T-cell (primary cell): ENCODE measurements at places on chromosomes 16 and 17. TPM values are rescaled to one million over a fixed set of nuclear protein-coding genes. Genes with fewer than 3 reads are reported as not detected.
A peak's percentile ranks its signal among the peaks of the same experiment; 100 is the strongest.

The EFNB3 gene
- 0.07 TPM for total RNA-seq

GRCh38 chr16:16869746-16870145, 490.8 kb downstream of the NPIPA7 start:
- no peak for DNase-seq
- H3K4me1 ChIP-seq: no peaks in the 10 kb centered on the region
- H3K36me3 ChIP-seq: no peaks in the 10 kb centered on the region
- H3K27ac ChIP-seq: no peak overlapping the region
- H3K27me3 ChIP-seq: peaks cover 7% of the 10 kb centered on the region

DNA sequence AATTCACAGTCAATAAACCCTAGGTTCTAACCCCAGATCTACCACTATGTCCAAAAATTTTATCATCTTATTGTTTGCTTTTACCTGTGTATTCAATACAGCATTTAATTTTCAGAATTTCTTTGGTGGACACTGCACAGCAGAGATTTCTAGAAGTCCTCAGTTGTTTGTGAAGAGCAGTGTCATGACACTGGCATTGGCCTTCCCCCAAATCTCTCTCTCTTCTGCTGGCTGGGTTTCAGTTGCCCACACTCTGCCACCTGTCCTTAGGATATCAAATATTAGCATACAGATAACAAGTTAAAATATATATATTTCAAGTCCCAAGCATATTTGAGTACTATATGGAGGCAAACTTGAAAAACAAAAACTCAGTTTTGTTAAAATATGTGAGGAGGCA, 2.0 kb upstream of the THUMPD1 start:
- peaks cover 3% of the 10 kb centered on the region for H3K36me3 ChIP-seq
- no peaks in the 10 kb centered on the region for H3K27me3 ChIP-seq
- H3K4me3 ChIP-seq: no peak overlapping the region
- peaks cover 10% of the 10 kb centered on the region for H3K4me1 ChIP-seq

GRCh38 chr17:57915544-57915943, 39.7 kb downstream of the CUEDC1 start:
- no peak overlapping the region for H3K4me3 ChIP-seq
- DNase-seq: no peak
- H3K27me3 ChIP-seq: no peaks in the 10 kb centered on the region
- H3K27ac ChIP-seq: no peak overlapping the region
- H3K36me3 ChIP-seq: no peaks in the 10 kb centered on the region

- H3K27ac ChIP-seq: no peak overlapping the region
- H3K4me3 ChIP-seq: no peak overlapping the region
- H3K36me3 ChIP-seq: no peaks in the 10 kb centered on the region
- DNase-seq: no peak
- H3K27me3 ChIP-seq: no peaks in the 10 kb centered on the region
These were observed 135.1 kb downstream of the PRKCA start for GRCh38 chr17:66437476-66438026.

The TNFSF13 gene
- 5.6 TPM for total RNA-seq

The TRIM65 gene
- total RNA-seq: 45.9 TPM

DNA sequence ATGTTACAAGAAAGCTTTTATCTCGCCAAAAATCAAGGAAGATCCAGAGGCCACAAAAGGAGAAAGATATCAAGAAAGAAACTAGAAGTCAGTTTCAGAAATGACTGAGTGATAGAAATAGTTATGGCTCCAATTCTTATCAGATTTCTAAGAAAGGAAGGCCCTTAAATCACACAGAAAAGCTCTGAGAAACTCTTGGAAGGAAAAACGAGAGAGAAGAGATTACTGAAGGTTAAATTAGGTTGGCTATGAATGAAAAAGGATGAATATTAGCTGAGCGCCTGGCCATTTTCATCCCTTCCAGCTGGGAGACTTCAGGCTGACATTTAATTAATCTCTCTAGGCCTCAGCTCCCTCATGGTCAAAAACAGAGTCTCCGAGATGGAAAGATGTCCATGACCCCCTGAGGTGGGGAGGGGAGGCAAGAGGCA, 72.3 kb downstream of the CYTH1 start:
- DNase-seq: no peak
- H3K36me3 ChIP-seq: peaks cover 14% of the 10 kb centered on the region
- peaks cover 54% of the 10 kb centered on the region for H3K4me1 ChIP-seq
- H3K4me3 ChIP-seq: no peak overlapping the region
- H3K27ac ChIP-seq: peak overlapping the region; percentile 51

The ACSM3 gene
- 6.4 TPM for total RNA-seq

GRCh38 chr16:70480127-70481105, 26.0 kb downstream of the FCSK start:
- H3K36me3 ChIP-seq: peaks cover 66% of the 10 kb centered on the region
- H3K27ac ChIP-seq: no peak overlapping the region
- no peak for DNase-seq
- no peaks in the 10 kb centered on the region for H3K27me3 ChIP-seq
- H3K4me1 ChIP-seq: peaks cover 11% of the 10 kb centered on the region

DNA sequence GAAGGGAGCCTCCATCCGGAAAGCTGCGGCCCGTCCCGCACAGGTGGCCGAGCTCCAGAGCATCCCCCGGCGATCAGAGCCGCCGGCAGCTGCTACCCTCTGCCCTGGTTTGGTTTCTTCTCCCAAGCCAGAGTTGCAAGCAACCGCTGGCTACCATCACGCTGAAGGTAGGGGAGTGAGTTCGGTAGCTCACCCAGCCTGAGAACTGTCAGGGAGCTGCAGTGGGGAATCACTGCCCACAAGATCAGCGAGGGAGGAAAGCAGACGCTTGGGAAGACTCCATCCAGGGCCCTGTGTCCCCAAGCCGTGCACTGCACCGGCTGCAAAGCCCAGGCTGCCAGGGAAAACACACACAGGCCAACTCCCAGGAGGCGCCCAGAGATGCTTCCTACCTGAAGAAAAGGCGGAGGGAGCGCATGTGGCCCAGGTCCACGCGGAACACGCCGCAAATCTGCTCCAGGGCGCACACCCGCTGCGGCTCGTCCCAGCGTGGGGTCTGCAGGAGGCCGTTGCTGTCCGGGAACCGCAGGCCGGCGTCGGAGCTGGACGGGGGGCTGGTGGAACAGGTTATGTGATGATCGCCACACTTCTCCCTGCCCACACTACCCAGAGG, 83.3 kb downstream of the TBC1D16 start:
- H3K36me3 ChIP-seq: no peaks in the 10 kb centered on the region
- no peak overlapping the region for H3K4me3 ChIP-seq
- H3K27me3 ChIP-seq: no peaks in the 10 kb centered on the region
- no peaks in the 10 kb centered on the region for H3K4me1 ChIP-seq

GRCh38 chr16:54946909-54947308, 16.2 kb downstream of the IRX5 start:
- no peaks in the 10 kb centered on the region for H3K36me3 ChIP-seq
- H3K4me3 ChIP-seq: no peak overlapping the region
- peaks cover 15% of the 10 kb centered on the region for H3K27me3 ChIP-seq
- no peak for DNase-seq

GRCh38 chr17:74339537-74340195, 13.6 kb downstream of the KIF19 start:
- H3K27ac ChIP-seq: no peak overlapping the region
- DNase-seq: no peak
- H3K4me1 ChIP-seq: no peaks in the 10 kb centered on the region
- no peaks in the 10 kb centered on the region for H3K36me3 ChIP-seq

GRCh38 chr17:357644-358043, 5.0 kb upstream of the RPH3AL start:
- no peak overlapping the region for H3K27ac ChIP-seq
- H3K36me3 ChIP-seq: no peaks in the 10 kb centered on the region
- DNase-seq: no peak
- no peaks in the 10 kb centered on the region for H3K4me1 ChIP-seq
- no peak overlapping the region for H3K4me3 ChIP-seq
- no peaks in the 10 kb centered on the region for H3K27me3 ChIP-seq

DNA sequence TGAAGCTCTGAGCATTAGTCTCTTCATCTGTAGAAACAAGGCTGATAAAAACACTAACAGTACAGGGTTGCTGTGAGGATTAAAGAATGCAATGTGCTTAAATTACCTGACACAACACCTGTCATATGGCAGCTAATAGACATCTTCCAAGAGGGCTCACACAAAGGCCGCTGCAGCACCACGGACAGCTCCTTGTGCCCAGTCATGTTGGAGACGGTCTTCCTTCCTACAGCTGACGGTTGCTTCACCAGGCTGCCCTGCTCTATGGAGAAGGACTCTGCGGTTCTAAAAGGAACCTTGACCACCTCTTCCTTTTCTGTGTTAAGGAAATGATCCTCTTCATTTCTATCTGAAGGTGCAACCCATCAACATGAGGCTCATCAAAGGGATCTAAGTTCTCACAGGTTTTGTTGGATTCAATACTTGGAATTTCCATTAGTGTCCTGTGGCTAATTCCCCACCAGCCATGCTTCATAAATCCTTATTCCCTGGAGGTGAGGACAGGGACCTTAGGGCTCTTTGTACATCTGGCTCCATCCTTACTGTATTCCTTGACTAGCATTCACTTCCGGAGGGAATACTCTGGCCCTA, 138.9 kb upstream of the CES5A start:
- peaks cover 9% of the 10 kb centered on the region for H3K27me3 ChIP-seq
- no peak for DNase-seq
- no peaks in the 10 kb centered on the region for H3K36me3 ChIP-seq
- H3K4me1 ChIP-seq: no peaks in the 10 kb centered on the region
- H3K4me3 ChIP-seq: no peak overlapping the region

DNA sequence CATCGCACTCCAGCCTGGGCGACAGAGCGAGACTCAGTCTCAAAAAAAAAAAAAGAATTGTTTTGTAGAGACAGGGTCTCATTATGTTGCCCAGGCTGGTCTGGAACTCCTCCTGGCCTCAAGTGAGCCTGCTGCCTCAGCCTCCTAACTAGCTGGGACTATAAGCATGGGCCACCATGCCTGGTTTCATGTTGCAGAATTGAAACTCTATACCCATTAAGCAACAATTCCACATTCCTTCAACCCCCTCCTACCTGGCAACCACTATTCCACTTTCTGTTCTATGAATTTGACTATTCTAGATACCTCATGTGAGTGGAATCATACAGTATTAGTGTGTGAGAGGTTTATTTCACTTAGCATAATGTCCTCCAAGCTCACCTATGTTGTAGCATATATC, 24.5 kb downstream of the RNF135 start:
- no peak overlapping the region for H3K4me3 ChIP-seq
- no peak for DNase-seq
- peaks cover 26% of the 10 kb centered on the region for H3K36me3 ChIP-seq
- H3K27ac ChIP-seq: no peak overlapping the region

DNA sequence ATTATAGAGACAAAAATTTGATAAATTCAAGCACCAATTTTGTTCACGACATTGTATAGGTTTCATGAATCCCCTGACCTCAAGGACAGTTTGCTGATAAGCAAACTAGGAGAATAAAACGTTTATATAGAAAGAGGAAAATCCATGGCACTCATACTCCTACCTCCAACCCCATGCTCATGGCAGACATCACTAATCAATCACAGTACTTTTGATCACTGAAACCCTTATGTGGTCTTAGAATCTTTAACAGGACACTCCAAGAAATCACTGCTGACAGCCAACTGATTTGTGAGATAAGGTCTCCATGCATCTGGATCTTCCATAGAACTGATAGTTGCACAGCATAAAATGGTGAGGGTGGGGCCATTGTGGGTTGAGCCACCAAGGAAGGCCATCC, 4.7 kb upstream of the NHERF1 start:
- H3K36me3 ChIP-seq: no peaks in the 10 kb centered on the region
- no peak for DNase-seq
- H3K27ac ChIP-seq: peak overlapping the region; percentile 69
- no peaks in the 10 kb centered on the region for H3K27me3 ChIP-seq
- peaks cover 94% of the 10 kb centered on the region for H3K4me1 ChIP-seq

GRCh38 chr17:55693254-55694216, 29.1 kb downstream of the TMEM100 start:
- no peaks in the 10 kb centered on the region for H3K36me3 ChIP-seq
- H3K4me3 ChIP-seq: no peak overlapping the region
- no peak for DNase-seq
- no peaks in the 10 kb centered on the region for H3K4me1 ChIP-seq
- peaks cover 5% of the 10 kb centered on the region for H3K27me3 ChIP-seq

The SSH2 gene
- total RNA-seq: 81.1 TPM

The CKLF gene
- 67.8 TPM for total RNA-seq

The NPB gene
- total RNA-seq: 0.38 TPM

DNA sequence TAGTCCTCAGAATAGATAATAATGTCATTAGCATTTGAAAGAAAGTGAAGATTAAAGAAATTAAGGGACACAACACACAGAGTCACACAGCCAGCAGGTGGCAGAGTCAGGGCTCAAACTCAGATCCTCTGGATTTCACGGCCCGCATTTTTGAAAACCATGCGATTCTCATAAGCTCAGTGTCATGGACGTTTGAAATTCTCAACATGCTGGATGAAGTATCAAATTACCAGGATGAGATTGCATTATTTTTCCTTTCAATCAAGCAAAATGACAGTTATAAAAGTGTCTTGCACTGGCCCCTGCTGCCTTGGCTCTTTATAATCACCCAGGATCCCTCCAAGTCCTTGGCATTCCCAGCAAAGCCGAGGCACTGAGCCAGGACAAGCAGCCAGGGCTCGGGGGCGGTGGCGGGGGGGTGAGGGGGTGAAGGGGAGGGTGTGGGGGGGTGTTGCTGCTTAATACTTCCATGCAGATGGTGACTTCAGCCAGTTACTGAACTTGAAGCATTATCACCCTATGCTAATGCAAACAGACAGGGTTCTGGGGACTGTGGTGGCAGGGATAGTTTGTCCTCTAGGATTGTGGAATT, 6.6 kb upstream of the BMERB1 start:
- DNase-seq: no peak
- H3K4me3 ChIP-seq: no peak overlapping the region
- H3K27me3 ChIP-seq: no peaks in the 10 kb centered on the region
- no peaks in the 10 kb centered on the region for H3K4me1 ChIP-seq

DNA sequence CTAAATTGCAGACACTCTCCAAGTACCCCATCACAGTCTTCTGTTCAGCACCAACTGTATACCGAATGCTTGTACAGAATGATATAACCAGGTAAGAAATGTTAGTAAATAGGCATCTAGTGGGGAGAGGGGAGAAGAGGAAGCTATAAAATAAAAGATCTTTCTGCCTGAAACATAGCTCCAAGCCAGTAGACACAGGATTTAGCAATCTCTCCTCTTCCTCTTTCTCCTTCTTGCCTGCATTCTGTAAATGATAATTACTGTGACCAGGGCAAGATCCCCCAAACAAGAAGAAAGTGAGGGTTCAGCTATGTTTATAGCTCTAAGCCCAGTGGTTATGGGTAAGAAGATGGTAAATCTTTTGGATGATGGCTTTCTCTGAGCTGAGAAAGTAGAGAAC, 17.9 kb downstream of the ACSM3 start:
- no peaks in the 10 kb centered on the region for H3K27me3 ChIP-seq
- no peak overlapping the region for H3K27ac ChIP-seq
- DNase-seq: no peak
- H3K4me1 ChIP-seq: no peaks in the 10 kb centered on the region
- H3K36me3 ChIP-seq: no peaks in the 10 kb centered on the region
- no peak overlapping the region for H3K4me3 ChIP-seq

GRCh38 chr17:75125984-75126383, 5.6 kb downstream of the NT5C start:
- H3K4me1 ChIP-seq: no peaks in the 10 kb centered on the region
- DNase-seq: no peak
- no peak overlapping the region for H3K4me3 ChIP-seq
- H3K27ac ChIP-seq: no peak overlapping the region
- H3K27me3 ChIP-seq: no peaks in the 10 kb centered on the region

The ZDHHC1 gene
- 0.85 TPM for total RNA-seq
